Muscle of leg (tissue), 16 donors: ENCODE measurements at places on chromosomes 11 and 22.

GRCh38 chr11:127110542-127110941 is 110.0 kb upstream of the KIRREL3 start:
- DNase-seq, result peak; percentile 64

GRCh38 chr11:65448418-65449105 is 26.0 kb downstream of the NEAT1 start:
- DNase-seq, result no peak

GRCh38 chr11:92131289-92131865 is 93.2 kb upstream of the FAT3 start:
- DNase-seq, result peak; percentile 11

- DNase-seq, result no peak
Measured at GRCh38 chr22:48391171-48391711, 1436.4 kb downstream of the BRD1 start.

DNA sequence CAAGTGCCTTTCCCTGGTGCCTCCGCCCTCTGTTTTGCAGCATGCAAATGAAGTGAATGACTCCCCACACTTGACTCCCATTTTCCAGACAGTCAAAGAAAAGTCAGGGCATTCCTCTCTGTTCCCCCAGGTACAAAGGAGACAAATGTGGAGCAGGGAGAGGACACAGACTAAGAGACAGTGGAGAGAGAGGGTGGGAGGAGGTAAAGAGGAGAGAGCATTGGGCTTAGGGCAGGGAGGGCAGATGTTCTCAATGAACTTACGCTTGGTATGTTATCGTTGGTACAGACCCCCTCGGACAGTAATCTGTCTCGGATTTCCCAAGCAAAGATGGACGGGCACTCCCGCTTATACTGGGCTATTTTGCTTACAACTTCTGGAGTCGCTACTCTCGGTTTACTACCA is 9.8 kb downstream of the PAX6 start:
- no peak for DNase-seq

DNA sequence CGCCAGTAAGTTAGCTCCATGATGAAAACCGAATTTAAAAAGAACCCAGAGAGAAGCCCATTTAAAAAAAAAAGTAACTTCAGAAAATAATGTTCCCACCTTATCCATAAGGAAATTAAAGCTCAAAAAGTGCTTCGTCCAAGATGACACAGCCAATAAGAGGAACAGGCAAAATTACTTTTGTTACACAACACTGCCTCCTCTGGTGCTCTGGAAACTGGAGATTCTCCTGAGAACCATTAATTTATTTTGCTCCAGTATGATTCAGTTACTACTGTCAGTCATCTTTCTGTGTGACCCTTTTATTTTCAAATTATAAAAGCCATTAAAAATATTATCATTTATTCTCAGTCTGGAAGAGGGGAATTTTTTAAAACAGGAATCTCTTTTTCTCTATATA is 2.0 kb downstream of the IFT27 start:
- peak; percentile 53 for DNase-seq

GRCh38 chr22:47249370-47249928 is 487.0 kb downstream of the TBC1D22A start:
- no peak for DNase-seq
